ENCODE measurements at places on chromosomes 11 and 22.
A peak's percentile ranks its signal among the peaks of the same experiment; 100 is the strongest.

DNA sequence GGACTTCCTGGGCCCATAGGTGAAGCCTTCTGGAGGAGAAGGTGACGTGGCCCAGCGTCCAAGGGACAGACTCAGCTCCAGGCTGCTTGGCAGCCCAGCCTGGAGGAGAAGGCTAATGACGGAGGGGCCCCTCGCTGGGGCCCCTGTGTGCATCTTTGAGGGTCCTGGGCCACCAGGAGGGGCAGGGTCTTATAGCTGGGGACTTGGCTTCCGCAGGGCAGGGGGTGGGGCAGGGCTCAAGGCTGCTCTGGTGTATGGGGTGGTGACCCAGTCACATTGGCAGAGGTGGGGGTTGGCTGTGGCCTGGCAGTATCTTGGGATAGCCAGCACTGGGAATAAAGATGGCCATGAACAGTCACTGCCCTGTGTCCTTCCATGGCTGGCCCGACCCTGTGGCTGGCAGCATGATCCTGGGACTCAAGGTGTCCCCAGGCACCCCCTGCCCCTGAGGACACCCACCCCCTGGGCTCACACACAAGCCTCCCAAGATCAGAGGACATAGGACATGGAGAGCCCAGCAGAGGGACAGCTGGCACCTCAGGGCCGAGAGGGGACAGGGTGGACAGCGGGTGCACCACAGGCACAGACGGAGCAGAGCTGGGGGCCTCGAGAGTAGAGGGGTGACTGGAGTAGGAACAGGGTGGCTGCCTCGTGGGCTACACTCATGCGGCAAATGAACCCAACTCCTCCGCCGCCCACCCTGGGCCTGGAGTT lies 10.1 kb downstream of the SIGIRR start:
- DNase-seq, result no peak

DNA sequence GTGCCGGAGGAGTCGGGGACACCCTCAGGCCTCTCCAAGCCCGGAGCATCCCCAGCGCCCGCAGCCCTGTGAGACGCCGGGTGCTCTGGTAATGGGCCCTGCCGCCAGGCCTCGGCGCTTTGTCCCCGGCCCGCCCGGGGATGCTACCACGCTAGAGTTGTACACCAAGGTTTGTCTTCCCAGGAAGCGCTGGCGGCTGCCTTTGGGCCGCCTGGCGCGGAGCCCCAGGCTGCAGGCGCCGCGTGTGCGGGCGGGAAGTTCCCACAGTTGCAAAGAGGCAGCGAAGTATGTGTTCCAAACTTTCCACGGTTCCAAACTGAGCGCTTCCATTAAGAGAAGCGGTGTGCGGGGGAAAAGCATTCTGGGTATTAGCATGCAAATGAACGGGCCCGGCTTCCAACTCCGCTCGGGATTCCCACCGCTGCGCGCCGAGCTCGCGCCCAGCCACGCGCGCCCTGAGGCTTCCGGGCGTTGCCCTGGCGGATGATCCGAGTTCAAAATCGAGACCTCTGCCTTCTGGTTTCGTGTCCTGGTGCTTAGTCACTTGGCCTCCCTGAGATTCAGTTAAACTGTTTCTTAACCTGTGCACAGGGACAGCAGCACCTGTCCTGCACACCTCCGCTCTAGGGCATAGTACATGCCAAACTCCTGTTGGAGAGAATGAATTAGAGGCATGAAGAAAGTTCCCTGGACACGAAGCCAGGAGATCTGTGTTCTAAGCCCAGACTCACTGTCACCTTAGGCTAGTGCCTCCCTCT lies 1.3 kb upstream of the PATZ1 start:
- peak; percentile 19 for DNase-seq

- DNase-seq, result no peak
Measured at GRCh38 chr11:64835616-64836447, 8.6 kb downstream of the CDC42BPG start.

- DNase-seq, result no peak
Measured at GRCh38 chr11:8732748-8733241, 50.2 kb downstream of the RPL27A start.

DNA sequence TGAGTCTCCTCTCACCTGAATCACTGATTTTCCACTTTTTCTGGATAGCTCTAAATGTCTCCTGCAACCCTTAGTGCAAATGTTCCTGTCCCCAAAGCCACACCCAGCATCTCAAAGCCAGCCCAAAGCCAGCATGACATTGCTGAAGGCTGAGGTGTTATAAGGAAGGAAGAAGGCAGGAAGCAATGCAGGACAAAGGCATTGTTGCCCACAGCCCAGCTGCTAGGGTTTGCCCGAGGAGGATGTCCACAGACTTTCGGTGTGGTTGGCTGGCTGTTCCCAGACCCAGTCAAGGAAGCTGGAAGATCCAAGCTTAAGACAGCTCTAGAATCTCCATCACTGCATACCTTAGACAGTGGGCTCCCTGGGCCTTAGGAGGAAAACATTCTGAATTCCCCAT lies 23.5 kb downstream of the CHST1 start:
- DNase-seq, result no peak

DNA sequence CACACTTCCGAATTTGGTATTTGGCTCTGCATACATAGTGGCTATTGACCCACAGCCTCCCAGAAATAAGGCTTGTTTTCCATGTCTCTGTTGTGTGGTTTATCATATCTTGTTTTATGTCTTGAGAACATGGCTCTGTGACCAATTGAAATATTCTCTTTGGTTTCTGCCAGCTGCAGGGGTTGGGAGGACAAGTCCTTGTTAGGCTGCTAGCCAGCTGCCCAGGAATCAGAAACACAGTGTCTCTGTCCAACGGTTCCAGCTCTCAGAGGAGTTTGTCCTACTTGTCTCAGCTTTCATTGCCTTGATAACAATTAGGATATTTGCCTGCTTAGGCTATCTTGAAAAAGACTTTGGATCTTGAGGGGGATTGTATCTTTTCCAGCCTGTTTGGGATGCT lies 6.0 kb upstream of the SLC7A4 start:
- DNase-seq, result no peak

DNA sequence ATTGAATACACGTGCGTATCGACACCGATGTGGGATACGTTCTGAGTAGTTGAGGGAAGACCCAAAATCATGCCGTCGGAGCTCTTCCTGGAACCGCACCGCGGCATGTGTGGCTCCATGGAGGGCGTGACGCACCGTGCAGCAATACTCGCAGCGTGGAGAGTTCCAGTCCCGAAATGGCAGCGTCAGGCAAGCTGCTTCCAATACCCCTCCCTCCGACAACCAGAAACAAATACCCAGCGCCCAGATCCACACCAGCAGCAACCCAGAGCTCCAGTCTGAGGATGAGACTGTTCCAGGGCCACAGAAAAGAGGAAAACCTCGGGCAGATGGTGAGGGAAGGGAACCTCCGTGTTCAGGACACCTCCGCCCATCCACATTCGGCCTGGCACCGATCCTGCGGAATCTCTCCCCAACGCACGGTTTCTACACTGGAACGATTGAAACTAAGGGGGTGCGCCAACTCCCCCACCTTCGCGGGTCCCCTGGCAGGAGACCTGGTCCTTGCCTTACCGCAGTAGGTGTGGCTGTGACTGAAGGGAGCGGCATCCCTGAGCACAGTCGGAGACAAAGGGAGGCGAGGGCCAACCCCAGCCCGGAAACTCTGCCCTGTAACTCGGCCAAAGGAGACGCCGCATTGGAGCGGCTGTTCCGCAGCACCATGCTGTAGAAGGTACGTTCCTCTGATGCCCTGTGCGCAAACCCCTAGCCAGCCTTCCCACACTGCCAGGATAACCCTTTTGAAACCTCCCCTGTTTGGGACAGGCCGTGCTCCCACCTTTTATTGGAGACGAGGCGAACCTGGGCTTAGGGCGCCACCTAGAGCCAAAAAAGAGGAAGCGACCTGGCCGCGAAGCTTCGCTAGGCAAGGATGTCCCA lies 28.2 kb downstream of the DBX1 start:
- no peak for DNase-seq

DNA sequence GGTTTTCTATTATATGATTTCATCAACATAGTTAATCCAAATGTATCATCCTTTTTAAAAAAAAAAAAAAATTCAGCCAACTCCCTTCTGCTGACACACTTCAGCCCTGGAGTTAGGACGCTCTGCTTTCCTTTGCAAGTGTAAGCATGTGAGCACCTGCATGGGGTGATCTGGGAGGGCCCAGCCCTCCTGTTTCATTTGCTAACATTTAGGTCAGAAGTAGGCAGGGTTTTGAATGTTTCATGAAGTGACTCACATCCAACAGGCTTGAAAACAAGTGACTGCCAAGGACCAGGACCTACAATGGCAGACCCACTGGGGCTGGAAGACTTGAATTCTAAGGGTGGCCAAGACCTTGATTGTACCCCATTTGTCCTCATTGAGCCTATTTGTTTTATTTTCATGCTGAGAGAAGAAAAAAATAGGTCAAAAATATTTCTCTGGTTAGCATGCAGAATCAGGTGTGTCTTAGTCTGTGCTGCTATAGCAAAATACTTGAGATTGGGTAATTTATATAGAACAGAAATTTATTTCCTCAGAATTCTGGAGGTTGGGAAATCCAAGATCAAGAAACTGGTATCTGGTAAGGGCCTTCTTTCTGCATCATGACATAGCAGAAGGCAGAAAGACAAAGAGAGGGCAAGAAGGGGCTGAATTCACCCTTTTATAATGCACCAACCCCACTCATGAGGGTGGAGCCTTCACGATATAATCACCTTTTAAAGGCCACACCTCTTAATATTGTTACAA lies 137.6 kb downstream of the CD44 start:
- DNase-seq, result no peak

DNA sequence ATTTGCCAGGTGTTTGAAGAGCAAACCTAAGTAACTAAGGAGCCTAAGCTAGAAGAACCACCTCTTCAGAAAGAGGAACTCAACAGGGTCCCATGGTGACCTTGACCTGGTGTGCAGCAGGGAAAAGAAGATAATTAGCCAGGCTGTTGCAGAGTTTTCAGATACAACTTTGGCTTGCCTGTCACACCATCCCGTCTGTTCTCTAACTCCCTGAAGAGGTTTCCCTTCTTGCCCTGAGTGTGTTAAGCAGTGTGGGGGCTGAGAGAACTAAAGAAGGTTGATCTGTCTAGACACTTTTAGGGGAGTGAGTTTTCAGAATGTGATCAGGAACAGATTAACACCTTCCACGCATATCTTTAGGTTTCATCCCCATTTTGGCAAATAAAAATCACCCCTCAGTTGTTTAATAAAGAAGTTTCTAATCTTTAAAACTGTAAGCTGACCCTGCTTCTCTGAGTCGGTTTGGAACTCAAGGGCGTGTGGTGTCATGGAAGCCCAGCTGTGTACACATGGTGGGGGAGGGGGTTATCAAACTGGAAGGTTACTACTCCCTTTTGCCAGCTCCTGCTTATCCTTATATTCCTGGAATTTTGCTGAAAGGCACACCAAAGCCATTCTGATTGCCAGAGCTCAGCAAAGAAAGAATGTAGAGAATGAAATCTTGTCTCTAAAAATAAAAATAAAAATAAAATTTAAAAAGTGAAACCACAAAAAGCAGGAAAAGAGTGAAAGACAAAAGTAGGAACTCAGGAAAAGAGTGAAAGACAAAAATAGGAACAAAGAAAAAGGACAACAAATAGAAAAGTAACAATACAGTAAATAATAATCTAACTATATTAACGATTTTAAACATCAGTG lies 70.2 kb downstream of the DBX1 start:
- no peak for DNase-seq

DNA sequence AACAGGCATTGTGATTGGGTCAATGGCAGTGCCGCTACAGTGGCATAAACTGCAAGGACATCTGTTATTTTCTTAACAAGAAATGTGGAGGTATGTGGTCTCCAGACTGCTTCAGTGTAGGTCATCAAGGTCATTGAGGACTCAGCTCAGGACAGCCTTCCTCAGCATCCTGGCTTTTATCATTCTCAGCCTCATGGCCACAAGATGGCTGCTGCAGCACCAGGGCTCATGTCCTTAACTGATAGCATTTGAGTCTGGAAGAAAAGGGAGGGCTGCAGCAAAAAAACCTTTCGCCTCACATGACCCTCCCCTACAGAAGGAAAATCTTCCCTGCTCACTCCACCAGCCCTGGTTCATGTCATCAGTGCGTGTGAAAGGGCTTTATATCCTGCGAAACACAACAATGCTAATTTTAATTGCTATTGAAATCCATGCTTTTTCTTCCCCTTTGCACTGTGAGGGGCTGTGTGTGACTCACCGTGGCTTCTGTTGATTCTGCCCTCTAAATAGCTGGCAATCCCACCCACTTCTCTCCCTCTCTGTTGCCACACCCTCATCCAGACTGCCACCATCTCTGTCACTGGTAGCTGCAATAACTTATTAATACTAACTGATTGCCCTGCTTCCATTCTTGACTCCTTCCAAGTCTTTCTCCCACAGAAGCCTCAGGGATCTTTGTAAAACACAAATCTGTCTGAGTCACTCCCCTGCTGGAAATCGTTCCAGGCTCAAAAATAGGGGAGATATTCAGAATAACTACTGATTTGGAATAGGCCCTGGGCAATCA lies 43.8 kb downstream of the CHRDL2 start:
- DNase-seq, result no peak

DNA sequence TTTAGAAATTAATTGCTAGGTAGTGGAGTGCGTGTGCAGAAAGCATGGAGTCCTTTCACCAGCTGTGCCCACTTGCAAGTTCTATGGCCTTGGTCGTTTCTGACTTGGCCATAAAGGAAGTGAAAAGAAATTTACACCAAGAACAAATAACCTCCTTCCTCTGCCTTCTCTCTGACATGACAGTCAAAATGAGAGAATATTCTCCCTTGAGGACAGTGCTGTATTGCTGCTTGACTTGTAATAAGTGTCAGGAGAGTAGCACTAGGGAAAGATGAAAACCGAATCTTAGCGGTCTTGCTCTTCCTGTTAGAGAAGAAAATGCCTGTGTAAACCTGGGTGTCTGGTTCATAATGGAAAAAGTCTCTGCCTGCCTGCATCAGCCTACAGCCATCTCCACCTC lies 333.1 kb upstream of the RAG2 start:
- DNase-seq, result no peak

GRCh38 chr22:37803195-37803638 lies 4.5 kb upstream of the GCAT start:
- DNase-seq, result no peak

DNA sequence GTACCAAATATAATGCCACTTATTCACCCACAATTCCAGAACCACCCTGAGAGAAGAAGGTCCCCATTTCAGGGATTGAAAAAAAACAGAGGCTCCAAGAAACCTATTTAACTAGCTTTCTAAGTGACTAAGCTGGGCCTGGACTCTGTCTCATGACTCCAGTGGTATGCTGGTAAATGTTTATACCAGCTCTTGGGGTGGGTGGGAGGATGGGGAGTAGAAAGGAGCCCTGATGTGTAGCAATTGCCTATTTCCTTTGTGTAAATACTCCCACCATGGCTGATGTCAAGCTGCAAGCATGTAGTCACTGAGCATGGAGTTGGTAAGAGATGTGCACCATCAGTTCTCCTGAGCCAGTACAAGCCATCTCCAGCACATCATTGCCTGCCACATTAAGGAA lies 2.8 kb downstream of the PRG3 start:
- DNase-seq, result no peak

- no peak for DNase-seq
Measured at GRCh38 chr11:31856248-31856647, 45.1 kb upstream of the PAX6 start.

- no peak for DNase-seq
Measured at GRCh38 chr22:44000123-44000522, 24.0 kb upstream of the PARVB start.

All from stimulated activated CD4-positive, alpha-beta T cell treated with anti-CD3 and anti-CD28 coated beads, Interleukin-2, amount 100 ng/mL, for 4 hours (primary cell).